HCT116 (cell line): ENCODE measurements at places on chromosomes 6 and 20.

GRCh38 chr6:124873066-124873410 is 89.2 kb upstream of the RNF217 start:
- DNase-seq = no peak

DNA sequence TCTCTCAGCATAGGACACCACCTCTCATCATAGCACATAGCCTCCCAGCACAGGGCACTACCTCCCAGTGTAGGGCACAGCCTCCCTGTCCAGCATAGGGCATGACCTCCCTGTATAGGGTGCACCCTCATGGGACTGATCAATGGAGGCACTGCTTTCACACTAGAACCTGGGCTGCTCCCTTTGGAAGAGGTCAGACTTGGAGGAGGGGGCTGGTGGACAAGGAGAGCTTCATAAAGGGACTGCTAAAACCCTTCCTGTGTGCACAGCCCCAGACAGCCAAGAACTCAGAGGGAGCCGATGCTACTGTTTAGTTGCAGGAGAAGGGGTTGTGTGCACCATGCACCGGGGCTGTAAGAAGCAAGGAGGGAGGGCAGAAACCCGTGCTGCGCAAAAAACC is 21.9 kb upstream of the CST4 start:
- DNase-seq = no peak

DNA sequence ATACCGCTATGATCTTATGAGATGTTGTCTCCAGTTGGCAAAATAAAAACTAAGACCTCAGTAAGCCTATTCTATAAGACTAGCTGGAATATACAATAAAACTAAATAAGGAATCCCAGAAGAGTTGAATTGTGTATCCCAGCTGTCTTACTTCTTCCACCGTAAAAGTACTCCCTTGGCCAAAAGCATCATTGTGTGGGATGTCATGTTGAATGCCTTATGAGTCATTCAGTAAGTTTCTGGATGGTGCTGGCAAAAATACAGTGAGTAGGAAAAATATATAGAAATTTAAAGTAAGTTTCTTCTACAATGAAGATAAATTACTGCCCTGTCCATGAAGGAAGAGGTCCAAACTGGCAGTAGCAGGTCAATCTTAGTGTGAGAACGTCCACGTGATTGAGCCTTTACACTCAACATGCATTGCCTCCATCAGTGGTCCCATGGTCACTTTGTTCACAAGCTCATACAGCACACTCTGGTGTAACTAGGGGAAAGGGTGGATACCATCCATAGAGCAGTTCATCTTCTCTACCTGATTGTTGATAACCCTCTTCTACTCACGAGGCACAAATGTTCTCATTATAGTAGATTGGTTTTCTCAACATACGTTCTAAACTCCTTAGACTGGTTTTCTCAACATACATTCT is 13.7 kb upstream of the ZNF318 start:
- no peak for DNase-seq

- no peak for DNase-seq
Measured at GRCh38 chr6:12751694-12752325, 35.2 kb downstream of the PHACTR1 start.

DNA sequence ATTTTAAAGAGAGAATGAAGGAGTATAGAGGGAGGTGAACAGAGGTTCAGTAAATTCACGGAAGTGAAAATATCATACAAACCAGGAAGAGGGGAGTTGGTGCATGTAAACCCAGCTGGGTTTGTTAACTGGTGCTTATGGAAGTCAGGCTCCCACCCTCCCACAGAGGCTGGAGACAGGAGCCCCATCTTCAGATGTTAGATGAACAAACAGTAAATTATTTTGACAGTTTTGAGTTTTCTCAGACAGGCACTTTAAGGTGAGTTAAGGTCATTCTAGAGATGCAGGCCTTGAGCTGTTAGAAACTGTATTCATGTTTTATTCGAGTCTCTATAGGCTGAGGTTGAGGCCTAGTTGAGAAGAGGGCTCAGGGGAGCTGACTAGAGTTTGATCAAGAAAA is 41.8 kb upstream of the FUCA2 start:
- no peak for DNase-seq

GRCh38 chr6:28868873-28869272 is 54.9 kb downstream of the TRIM27 start:
- DNase-seq = no peak

GRCh38 chr6:80641591-80641990 is 535.1 kb downstream of the BCKDHB start:
- no peak for DNase-seq

DNA sequence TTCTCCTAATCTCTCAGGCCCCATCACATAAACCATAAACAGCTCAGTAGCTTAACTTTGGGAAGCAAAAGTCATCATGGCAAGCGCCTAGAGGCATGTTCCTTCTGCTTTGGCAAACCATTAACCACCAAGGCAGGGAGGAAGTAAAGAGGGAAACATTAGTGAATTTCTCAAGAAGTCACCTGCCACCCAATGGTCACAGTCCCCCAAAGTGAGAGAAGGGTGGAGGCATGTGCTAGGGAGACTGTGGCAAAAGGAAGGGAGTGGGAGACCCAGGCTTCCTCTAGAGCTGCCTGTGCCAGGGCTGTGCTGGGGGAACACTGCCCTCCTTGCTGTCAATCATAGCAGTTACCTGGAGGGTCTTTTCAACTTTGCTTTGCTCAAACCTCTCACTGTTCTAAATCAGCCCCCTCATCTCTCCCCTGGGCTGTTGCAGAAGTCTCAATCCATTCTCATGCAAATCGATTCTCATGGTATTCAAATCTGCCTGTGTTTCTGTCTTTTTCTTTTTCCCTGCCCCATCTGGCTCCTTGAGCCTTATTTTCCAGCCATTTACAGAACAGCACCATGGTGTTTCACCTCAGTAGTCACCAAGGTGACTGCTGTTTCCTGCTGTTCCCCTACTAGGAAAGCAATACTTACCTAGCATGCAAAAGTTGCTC is 1.8 kb upstream of the RNF24 start:
- no peak for DNase-seq

GRCh38 chr6:90463359-90463758 is 123.5 kb downstream of the MAP3K7 start:
- DNase-seq = no peak

- DNase-seq = no peak
Measured at GRCh38 chr6:90049295-90049694, 155.0 kb downstream of the GJA10 start.

GRCh38 chr6:5174244-5174643 is 86.5 kb downstream of the LYRM4 start:
- DNase-seq = no peak

DNA sequence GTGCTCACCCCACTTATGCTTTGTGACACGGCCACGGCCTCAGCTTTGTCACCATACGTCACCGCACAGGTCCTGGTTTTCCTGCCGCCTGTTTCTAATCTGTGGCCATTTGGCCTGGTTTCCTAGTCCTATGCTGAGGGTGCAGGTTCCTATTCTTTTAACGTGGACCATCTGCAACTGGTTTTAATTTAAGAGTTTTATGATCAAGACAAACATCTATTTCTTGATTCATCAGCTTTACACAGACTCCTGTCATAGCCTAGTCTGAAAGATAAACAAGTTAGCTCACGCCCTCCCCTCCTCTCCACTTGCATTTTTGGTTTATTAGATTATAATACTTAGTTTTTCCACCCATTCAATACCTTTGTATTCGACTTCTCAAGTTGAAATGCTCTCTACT is 97.5 kb upstream of the RPS6KA2 start:
- no peak for DNase-seq

GRCh38 chr20:10231290-10231689 is 12.7 kb downstream of the SNAP25 start:
- no peak for DNase-seq

DNA sequence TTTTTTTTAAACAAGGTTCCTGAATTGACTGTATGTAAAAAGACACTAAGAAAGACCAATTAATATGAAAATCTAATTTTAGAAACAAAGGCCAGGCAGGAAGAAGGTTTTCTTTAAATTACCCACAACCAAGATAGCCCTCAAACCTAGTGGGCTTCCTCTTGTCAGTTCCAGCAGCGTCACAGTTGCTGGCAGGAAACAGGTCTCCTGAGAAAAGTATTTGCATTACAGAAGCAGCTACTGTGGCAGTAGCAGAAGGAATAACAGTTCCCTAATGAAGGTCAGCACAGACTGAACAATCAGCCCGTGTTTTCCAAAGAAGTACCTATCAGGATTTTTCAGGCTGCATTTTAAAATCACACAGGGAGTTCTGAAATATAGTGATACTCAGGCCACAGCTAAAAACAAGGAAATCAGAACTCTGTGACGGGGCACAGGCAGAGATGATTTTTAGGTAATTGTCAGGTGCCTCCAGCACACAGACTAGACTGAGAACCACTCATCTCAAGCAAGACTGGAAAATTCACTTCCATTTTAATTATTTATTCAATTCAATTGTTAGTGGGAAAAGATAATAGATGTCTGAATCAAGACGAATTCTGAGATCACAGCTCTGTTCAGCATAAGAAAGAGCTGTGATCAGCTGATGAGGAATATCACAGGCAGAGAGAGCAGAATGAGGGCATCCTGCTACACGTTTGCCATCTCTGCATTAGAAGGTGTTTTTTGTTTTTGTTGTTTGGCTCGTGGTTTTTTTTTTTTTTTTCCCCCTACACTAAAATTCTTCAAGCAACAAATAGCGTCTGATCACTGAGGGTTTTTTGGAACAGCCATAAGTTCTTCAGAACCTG is 230.5 kb upstream of the KHDRBS2 start:
- DNase-seq = no peak

DNA sequence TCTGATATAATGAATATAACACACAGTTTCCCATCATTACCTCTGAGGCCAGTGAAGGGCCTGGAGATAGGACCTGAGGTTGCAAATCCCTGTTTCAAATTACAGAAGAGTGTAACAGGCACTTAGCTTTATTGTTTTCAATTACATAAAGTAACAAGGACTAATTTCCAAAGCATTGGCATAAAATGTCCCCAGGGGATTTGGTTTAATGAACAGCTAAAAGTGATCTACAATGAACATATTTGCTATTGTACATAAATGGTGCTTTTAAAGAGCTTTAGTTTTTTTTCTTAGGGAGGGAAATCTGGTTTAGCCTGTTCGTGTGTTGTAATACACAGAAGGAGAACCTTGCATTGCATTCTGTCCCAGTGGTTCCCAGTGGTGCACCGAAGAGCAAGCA is 54.4 kb downstream of the HMGN3 start:
- DNase-seq = no peak

DNA sequence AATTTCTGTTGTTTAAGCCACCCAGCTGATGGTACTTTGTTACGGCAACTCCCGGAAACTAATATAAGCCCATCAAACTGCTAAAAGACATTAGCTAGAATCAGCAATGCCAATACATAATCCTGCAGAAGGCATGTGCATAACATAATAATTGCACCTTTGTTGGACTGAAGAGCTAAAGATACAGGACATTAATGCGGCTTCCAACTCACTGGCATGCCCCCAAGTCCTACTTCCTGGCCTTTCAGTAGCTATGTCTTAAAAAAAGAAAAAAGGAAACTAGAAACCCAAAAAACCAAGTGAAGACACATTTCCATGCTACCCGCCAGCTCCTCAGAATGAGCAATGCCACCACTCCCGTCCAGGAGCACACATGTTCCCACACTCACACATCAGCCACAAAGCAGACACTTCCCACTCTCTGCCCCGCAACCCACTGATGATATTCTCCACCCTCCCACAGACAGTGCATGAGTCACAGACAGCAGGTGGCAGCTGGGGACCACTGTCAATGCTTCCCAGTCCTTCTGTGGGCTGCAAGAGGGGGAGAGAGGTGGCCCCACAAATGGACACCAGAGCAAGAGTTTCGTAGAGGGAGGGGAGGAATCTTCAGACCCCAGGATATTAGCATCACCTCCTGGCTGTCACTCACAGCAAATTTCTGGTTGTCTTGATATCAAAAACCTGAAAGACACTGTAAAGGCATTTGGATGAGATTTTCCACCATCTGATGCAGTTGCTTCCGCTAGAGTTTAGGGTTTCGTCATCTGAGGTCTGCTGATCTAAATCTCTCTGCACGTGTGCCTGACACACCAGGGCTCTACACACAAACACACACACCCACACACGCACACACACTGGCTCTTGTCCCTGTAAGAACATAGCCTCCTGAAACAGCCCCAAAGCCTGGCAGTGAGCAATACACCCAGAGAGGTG is 32.8 kb downstream of the GFOD1 start:
- DNase-seq = no peak

DNA sequence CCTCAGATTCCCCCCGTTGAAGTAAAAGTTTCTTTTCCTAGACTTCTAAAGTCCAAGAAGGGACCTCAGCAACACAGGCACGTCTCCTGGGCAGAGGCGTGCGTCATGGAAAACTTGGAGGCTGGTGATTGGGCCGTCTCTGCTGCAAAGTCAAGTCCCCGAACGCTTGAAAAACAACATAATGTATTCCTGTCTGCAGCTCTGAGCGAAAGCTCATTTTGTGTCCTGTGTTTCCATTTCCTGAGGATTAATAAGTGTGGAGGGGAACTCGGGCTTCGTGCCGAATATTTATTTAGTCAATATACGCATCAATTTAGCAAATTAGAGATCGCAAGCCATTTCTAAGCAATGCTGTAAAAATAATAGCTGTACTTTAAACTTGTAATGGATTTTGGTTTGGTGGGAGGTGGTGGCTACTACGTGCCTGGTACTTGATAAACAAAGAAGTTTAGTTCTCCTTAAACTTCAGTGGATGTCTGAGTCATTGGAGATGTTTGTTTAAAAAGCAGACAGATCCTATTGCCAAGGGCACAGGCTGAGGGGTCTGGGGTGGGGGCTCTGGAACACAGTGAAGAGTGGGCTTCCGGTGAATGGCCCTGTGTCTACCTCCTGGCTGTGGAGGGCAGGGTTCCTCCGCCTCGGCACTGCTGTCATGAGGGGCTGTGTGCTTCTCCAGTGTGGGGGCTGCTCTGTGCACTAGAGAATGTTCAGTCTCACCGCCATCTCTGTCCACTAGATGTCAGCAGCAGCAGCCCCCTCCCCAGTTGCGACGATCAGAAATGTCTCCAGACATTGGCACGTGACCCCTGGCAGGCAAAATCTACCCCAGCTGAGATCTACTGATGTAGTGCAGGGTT is 21.8 kb downstream of the PCK1 start:
- no peak for DNase-seq

- no peak for DNase-seq
Measured at GRCh38 chr6:122014961-122015360, 384.5 kb upstream of the HSF2 start.
